ENCODE measurements at places on chromosomes 1 and 21.

GRCh38 chr1:2074944-2075740, 24.9 kb downstream of the PRKCZ start:
- no peak for DNase-seq

GRCh38 chr1:70819785-70820184, 227.8 kb downstream of the PTGER3 start:
- DNase-seq, result no peak

DNA sequence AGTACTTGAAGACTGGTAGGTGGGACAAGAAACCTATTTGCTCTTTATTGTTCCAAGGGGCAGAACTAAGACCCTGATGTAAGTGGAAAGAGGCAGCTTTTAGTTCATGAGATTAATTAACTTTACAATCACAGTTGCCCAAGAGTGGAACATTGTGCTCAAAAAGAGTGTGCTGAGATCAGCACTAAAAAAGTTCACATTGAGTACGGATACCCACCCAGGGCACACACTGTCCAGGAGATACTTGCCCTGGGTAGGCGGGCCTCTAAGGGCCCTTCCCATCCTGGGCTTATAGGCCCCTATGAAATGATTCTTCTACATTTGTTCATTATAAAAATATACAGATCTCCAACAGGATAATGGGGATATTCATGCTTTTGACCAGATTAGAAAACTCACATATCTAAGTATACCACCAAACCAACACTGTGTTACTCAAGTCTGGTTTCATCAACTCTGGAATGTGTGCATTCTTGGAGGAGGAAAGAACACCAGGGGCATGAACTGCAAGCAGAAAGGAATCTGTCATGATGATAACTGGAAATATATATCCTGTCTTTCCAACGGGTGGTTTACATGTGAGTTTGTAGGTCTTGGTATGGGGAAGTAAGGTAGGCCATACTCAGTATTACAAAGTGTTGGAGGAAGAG, 626.2 kb downstream of the SMYD3 start:
- peak; percentile 97 for DNase-seq

GRCh38 chr1:78003070-78003746, 1.5 kb upstream of the DNAJB4 start:
- no peak for DNase-seq

DNA sequence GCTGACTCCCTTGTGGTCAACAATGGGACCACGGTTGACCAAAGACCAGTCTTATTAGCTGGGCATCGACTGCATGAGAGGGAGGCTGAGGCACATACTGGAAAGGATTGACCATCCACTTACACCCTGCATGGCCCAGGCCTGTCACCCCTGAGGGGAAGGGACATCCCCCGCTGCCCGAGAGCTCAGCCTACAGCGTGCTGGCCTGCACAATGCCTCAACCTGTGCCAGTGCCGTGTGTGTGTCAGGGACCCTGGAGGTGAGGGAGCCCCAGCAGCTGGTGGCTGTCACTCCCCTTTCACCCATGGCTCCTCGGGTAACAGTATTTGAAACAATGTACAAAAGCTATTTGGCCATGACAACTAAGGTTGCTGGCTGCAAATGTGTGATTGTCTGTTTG, 67.3 kb downstream of the SLC35F3 start:
- no peak for DNase-seq

GRCh38 chr1:48089356-48089891, 92.2 kb upstream of the TRABD2B start:
- DNase-seq, result no peak

- DNase-seq, result no peak
Measured at GRCh38 chr1:228329887-228330286, 76.7 kb downstream of the TRIM11 start.

DNA sequence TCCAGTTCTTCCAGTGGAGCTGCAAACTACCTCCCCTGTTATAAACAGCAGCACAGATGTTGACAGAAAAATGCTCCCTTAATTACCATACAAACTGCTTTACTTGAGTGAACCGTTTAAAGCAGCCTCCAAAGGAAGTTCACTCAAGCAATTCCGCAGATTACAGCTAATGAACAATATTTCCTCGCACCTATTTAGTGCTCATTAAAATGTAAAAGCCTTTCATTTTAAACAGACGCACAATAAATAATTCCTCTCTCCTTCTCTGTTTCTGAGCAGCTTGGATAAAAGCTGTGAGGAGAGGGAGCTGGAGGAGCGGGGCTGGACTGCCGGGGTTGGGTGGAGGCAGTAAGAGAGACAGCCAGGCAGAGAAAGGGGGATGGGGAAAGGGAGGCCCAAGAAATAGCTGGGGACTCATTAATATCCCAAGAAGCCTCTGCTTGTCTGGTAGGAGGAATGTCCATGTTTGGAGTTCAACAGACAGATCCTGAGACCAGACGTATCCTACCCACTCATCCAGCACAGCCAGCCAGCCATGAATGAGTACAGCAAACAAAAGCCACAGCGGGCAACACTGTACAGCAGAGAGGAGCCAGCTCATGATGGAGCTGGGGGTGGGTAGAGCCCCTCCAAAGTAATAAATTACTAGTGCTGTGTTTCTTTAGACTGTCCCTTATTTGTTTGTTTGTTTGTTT, 227.7 kb downstream of the GPATCH2 start:
- DNase-seq, result no peak

- no peak for DNase-seq
Measured at GRCh38 chr1:160228431-160228830, 23.2 kb downstream of the PEA15 start.

GRCh38 chr1:47563201-47563600, 125.4 kb downstream of the FOXD2 start:
- no peak for DNase-seq

- no peak for DNase-seq
Measured at GRCh38 chr1:24929398-24930259, 447 bp downstream of the RUNX3 start.

DNA sequence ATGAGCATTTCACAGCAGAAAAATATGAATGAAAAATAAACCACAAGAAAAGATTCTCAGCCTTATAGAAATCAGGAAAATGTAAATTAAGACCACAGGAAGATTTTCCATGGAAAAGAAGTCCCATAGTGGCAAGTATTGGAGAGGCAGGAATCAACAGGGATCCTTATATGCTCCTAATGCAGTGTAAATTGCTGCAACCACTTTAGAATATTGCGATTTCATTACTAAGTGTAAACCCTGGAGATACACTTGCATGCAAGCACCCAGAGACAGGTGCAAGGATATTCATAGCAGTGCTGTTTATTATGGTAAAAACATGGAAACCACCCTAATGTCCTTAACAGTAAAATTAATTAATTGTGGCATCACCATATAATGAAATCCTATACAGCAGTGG, 10.6 kb upstream of the LRP8 start:
- DNase-seq, result no peak

DNA sequence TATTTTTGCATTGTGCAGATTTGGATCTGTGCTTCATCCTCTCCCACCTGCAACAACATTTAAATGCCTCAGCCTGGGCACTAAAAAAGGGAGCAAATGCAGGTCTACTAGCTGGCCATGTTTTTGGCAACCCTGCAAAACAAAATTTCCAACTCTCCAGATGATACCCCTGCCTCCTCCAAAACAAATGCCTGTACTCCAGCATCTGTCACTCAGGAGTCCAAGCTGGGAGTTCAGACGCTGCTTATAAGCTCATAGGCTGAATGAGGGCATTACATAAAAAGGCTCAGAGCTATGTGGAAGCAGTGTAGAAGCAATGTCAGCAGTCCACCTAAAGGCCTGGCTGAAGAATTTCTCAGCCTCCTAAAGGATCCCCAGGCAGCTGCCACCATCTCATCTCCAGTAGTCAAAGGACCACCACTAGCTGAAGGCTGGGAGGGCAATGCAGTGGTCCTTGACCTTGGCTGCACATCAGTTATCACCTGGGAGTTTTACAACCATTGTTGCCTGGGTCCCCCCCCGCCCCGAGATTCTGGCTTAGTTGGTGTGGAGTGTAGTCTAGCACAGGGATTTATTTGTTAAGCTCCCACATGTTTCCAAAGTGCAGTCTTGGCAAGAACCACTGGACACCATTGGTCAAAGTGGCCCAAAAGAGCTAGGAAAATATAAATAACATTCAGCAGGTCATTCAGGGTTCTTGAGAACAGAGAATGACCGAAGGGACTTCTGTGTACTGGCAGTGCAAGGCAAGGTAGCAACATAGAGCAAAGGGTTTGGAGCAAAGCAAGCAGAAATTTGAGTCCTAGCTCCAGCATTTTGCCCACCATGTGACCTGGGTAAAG, 57.2 kb downstream of the ITPKB start:
- no peak for DNase-seq

DNA sequence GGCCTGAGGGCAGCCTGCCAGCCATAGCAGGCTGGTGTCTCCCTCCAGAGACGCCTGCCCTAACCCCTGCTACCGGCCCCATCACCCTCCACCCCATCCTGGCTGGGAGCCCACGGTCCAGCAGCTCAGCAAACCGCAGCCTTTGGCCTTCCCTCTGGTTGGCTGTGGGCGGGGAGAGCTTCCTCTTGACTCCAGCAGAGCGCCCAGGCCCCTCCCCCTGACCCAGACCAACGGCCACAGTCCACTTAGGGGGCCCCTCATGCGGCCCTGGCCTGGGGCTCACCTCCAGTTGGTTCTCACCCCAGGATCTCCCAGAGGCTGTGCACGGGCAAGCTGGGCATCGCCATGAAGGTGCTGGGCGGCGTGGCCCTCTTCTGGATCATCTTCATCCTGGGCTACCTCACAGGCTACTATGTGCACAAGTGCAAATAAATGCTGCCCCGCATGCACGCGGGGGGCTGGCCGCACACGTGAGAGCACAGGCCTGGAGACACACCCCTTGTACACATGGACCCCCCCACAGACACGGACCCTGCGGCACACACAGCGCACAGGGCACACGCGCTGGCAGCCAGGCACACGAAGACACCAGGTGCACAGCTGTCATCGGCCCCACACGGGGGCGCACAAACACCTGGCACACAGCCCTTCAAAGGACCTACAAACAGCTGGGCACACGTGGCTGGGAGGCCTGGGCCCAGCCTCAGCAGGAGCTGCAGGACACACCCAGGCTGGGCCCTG, 3.1 kb downstream of the SMIM1 start:
- peak; percentile 38 for DNase-seq

- DNase-seq, result peak; percentile 90
Measured at GRCh38 chr1:201170533-201171062, 16.3 kb upstream of the TMEM9 start.

GRCh38 chr1:23577056-23578004, 18.0 kb upstream of the ID3 start:
- peak; percentile 87 for DNase-seq

- DNase-seq, result no peak
Measured at GRCh38 chr1:199515261-199515660, 512.2 kb upstream of the NR5A2 start.

GRCh38 chr1:14922942-14923726, 230.4 kb upstream of the TMEM51 start:
- DNase-seq, result no peak

- DNase-seq, result peak; percentile 12
Measured at GRCh38 chr21:38765056-38765455, 40.7 kb upstream of the ETS2 start.

DNA sequence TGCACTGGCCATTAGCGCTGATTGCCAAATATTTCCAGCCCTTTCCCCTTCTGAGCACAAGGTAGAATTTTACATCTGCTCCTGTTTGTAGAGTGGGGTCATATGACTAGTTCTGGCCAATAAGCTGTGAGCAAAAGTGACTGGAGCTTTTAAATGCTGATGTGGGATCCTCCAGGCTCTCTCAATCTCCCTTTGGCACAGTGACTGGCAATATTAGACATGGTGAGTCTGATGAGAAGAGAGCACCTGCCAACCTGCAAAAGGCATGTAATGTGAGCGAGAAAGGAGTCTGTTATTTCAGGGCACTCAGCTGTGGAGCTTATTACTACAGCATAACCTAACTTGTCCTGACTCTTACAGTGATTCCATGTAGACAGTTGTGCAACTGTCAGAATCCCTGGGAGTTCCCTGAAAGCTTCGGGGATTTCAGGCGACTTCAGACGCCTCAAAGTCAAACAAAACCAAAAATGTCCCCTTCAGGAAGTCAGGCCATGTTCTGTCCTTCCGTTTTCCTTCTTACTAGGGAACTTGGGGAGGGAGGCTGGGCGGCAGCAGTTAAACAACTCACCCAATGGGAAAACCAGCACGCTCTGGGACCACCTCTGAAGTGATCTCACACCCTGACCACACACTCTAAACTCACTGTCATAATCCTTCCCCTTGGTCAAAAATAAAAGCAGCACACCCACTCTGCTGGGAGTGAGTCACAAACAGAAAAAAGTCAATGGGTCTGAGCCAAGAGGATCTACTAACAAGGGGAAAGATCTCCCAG, 3.6 kb upstream of the RASSF5 start:
- DNase-seq, result peak; percentile 94

- DNase-seq, result peak; percentile 57
Measured at GRCh38 chr1:32215629-32216480, 6.3 kb downstream of the TMEM234 start.

DNA sequence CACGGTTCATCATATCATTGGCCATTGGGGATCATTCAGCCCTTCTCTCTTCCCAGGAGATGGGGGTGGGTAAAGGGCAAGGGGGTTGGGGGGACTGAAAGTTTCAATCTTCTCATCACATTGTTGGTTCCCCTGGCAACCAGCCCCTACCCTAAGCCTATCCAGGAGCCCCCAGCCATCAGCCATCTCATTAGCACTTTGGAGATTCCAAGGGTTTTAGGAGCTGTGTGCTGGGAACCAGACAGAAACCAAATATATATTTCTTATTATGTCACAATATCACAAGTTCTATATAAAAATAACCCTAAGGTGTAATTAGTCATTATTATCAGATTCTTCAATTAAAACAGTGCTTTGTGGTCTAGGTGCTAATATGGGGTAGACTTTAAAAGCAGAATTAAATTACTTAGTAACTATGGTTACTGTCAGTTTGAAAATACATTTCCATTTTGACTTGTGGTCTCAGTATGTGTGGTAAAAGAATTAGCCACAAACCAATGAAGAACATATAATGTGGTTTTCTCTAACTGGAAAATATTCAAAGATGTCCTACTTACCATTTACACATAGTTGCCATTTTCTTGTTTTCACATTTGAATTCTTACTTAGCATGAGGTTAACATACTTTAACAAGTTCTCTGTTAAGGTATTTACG, 28.1 kb downstream of the IL23R start:
- DNase-seq, result peak; percentile 4

GRCh38 chr1:110672001-110672752, 2.6 kb downstream of the KCNA3 start:
- DNase-seq, result peak; percentile 67

GRCh38 chr21:25342816-25343215, 264.5 kb downstream of the MRPL39 start:
- DNase-seq, result peak; percentile 94

DNA sequence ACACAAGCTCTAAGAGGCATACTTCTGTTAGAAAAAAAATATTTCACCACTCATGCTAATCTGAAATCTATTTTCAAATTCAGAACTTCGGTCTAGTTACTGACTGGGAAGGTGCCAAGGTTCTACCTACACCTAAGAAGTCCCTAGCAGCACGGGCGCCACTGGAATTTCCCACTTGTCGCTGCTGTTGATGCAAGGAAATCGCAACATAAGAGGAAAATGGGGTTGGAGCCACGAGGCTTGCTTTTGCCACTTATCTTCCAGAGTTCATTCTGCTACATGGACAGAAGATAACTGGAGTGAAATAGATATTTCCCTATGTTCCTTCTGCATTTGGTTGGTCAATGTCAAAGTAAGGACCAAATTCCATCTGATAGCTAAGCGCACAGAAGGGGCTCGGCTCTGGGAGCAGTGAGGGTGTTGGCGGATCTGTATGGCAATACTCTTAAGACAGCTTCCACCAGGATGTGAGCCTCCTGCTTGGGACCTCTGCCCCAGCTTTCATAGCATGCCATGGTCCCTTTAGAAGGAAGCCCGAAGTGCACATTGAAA, 47.2 kb downstream of the RCAN1 start:
- no peak for DNase-seq

Measured in fibroblast of skin of abdomen (primary cell).